Fibroblast of lung (primary cell): ENCODE measurements at places on chromosomes 6 and 20. TPM values are rescaled to one million over a fixed set of nuclear protein-coding genes. Genes with fewer than 3 reads are reported as not detected.

DNA sequence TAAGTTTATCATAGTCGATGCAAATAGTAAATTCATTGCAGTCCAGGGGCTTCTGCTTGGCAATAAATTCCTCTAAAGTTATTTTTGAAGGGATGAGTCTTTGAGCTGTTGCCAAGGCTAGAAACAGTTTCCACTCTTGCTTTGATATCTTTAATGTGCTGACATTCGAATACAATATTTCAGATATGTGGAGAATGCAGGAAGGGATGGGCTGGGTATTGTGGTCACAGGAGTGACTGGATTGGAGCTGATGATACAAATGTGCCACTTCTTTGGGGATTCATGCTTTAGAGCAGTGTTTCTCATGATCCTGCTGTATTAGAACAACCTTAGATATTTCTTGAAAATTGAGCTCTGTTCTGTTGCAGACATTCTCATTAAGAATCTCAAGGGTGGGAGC is 139.0 kb downstream of the PRDM13 start:
- DNase-seq = no peak

DNA sequence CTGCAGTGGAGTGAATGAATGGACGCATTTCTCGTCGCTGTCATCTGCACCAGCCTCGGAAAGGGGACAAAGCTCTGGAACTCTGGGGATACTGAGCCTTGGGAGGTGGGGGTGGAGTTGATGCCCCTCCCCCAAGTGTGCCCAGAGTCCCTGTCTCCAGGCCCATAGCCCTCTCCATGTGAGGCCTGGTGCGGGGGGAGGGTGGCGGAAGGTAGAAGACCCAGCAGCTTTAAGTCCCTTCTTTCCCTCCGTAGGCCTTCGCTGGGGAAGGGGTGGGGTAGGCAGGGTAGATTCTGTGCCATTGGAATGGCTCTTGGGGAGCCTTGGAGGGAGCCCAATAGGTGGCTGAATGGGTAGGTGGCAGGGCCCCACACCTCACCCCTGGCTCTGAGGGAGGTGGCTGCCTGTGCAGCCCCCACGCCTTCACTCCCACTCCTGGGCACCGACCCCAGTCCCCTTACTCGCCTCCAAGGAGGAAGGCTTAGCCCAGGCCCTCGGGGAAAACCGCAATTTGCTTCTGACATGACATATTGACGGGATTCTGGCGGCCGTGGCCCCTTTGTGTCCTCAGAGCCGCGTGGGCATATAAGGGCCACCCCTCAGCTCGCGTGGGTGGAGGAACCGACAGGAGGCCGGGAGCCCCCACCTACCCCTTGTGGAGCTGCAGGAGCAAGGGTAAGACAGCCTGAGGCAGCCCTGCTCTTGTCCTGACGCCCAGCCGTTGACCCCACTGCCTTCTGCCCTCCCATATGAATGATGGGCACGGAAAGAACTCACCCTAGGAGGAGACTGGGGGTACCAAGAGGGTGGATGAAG is at the start of gene BPIFB3:
BPIFB3 (plus strand) TSS at position 613 of the 816 bp plus-strand sequence. CDS start 1,533 bp downstream, outside the sequence.
- no peak for DNase-seq

DNA sequence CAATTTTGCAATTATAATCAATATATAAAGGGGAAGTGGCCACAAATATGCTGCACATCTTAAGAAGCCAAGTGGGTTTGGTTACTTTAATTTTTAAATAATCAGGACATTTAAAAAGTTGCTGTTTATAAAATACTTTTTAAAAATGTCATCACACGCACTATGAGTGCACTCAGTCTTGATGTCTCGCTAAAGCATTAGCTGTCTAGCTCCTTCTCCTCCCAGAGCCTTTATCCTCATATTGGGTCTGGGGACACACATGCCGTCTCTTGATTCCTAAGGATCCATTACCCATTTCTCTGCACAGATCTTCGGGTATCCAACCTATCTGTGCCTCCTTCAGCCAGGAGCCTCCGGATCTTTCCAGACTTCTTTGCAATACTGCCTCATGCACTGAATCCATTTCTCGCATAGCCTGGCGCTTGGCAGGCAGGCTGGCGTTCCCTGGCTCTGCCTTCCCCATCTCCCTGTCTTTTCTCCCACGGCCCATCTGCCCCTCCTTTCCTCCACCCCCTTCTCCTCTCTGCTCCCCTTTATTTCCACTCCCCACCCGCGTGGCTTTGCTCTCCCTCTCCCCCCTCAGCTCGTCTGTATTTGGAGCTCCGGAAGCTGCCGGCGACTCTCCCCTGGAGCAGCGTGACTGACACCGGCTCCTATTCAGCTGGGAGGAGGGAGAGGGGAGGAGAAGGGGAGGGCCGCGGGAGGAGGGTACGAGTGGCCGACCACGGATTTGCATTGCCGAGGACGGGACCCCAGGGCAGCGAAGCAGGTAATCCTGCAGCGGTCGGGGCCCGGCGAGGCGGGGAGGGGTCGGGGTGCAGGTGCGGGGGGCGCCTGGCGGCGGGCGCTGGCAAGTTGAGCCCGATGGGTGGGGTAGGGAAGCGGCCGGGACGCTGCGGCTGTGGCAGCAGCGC is at the start of gene CAP2:
CAP2 (plus strand) TSS at position 618 of the 914 bp plus-strand sequence. CDS start 27,961 bp downstream, outside the sequence.
- peak; percentile 80 for DNase-seq

DNA sequence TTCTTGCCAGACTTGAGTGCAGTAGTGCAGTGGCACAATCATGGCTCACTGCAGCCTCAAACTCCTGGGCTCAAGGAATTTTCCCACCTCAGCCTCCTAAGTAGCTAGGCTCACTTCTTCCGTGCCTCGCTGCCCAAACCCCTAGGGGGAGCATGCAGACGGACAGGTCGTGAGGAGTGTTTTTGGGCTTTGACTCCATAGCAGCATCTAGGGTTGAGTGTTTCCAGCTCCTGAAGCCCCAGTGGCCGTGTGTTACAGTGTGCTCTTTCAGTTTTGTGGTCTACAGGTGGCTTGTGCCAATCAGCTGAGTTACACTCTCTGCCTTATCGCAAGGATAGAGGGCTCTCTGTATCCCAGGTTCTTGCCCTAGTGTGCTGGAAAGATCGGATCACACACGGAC is 33.4 kb downstream of the NCOA3 start:
- DNase-seq = no peak

Gene WFDC12
- total RNA-seq = not detected in 2 replicates

DNA sequence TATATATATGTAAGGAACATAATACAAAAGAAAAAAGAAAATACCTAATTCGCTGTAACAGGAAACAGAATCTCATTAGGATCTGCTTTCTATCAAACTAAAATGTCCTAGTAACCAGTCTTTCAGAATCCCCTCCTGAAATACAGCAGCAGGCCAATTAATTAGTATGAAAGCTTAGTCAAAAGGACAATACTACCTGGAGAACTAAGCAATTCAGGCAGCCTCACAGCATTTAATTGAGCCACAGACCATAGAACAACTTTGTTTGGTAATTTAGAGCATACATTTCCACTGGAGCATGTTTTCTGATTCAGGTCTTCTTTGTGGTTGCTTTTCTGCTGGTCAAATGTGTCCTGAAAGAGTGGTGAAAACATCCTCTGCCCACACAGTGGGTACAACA is 516.0 kb downstream of the LMBRD1 start:
- no peak for DNase-seq

DNA sequence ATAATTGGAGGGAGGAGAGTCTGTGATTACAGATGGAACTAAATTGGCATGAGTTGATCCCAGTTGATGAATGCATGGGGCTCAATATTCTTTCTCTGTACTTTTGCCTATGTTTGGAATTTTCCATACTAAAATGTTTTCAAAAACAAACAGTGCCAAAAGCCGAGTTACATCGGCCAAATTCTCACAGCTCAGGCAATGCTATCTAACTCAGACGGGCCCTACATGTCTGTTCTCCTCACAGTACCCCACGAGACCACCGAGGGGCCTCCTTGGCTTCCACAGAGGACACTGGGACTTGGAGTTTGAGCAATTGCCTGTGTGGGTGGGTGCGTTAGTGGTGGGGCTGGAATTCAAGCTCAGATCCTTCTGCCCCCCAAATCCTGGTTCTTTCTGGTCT is 413.2 kb downstream of the CDH26 start:
- DNase-seq = no peak

GRCh38 chr6:136524936-136525413 is 25.2 kb downstream of the MAP7 start:
- DNase-seq = no peak

DNA sequence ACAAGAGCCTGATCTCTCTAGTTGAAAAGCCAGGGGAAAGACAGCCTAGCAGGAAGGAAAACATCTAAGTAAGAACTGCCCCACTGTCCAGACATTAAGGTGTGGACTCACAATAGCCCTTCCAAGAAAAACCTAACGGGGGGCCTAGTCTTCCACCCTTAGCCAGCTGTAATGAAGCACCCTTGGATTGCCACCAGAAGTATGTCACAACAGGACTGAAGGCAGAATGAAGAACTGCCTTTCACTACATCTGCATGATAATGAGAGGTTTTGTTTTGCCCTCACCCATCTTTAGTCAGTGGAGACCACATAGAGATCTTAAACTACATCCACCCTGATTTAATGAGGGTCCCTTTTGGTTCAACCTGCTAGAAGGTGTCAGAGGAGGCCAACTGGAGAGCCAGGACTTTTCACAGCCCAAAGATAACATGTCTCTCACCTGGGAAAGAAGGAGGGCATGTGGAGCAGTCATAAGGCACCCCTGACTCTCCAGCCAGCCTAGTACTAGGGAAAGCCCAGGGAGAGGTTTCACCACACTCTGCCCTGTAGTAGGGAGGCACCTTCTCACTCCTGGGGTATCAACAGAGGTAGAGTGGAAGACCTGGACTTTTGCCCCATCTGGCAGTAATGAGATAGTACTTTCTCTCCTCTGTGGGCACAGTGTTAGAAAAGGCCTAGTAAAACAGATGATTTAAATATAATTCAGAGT is 1017.4 kb upstream of the MANEA start:
- DNase-seq = no peak

DNA sequence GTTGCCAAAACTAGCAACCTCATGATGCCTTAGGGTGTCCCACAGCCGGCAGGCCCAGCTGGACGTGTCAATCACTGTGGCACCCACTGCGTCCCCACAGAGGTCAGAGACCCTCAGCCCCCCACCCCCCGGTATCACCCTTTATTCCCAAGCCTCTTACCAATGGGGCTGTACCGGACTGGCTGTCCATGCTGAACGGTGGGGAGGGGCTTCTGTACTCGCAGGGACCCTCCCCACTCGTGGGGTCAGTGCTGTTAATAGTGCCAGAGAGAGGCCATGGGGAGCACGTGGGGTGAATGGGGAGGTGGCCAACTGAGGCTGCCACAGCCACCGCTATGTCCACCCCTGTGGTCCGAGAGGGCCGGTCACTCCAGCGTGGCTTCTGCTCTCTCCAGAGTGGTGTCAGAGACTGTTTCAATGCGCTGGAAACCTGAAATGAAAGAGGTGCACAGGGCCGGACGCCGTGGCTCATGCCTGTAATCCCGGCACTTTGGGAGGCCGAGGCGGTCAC is 68.6 kb downstream of the THBS2 start:
- DNase-seq = no peak

Gene STK35
- 11.6 and 14.4 TPM in 2 replicates for total RNA-seq

- peak; percentile 48 for DNase-seq
Measured at GRCh38 chr6:75283907-75284631, 523 bp downstream of the TMEM30A start.
